ENCODE measurements at places on chromosomes 1 and 21.

DNA sequence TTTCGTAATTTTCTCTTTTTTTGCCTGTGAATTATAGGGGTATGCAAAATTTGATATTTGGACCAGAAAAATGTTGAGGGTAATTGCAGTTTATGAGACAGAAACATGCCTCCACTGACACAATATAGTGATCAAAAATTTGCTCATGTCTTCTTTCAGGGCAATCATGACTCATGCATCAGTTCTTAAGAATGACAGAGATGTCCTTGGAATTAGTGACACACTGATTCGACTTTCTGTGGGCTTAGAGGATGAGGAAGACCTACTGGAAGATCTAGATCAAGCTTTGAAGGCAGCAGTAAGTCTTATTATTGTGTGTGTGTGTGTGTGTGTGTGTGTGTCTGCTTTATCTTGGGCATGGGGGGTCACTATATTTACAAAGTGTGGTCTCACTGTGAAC lies 27.5 kb downstream of the CTH start:
- no peak for DNase-seq

GRCh38 chr1:89890085-89890752 lies 69.4 kb downstream of the LRRC8D start:
- DNase-seq: no peak

DNA sequence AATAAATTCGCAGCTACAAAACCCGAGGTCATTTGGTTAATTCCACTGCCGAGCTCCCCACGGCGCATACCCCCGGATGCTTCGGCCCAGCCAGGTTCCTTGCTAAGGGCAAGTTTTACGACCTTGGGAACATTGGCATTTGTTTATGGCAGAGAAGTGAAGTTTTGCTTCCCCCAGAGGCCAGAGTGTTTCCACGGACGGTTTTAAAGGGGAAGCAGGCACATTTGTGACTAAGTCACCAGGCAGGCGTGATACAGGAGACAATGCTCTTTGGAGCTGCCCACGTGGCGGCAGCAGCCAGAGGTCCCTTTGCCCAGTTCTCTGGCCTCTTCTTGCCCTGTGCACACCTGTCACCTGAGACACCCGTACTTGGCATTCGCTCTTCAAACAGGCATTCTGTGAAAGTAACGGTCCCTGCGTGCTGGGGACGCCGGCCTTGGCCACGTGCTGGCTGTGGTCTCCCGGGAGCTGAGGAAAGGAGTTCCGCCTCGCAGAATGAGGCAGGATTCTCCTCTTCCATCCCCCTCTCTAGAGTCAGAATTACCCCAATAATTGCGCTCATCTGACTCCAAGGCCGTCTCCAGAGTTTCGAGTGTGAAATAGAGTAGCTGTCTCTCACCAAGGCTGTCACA lies 138.3 kb downstream of the PRDM16 start:
- DNase-seq: no peak

GRCh38 chr1:226026833-226027232 lies 27.7 kb upstream of the SDE2 start:
- no peak for DNase-seq

DNA sequence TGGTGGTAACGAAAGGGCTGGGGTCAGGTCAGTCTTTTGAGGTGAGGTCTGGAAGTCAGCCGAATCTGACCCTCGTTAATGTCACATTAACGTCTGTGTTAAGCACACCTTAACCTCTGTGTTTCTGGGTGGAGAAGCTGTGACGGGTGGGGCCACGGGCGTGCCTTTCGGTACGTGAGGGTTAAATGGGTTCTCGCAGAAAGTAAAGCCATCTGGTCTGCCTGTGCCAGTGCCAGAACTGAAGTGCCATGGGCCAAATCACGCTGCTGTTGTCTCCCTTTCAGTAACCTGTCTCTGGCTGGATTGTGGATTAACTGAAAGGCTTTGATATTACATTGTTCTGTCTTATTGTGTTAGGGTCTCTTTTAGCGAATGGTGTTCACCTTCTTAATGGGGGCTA lies 14.4 kb downstream of the URB2 start:
- DNase-seq: no peak

DNA sequence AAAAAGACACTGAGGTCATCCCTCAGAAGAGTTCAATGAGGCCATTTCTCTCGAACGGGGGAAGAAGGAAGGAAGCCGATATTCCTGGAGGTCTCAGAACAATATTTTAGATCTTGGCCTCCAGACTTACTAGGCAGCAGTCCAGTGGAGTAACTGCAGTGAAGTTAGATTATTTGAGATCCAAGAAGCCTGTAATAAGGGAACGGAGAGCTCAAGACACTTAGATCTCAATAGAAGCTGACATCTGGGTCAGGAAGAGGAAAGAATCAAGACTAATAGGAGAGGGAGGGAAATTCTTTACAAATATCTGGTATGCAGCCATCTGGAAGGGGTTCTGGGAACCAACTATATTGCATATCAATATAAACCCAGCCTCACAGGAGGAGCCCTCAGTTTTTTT lies 13.6 kb upstream of the ENAH start:
- DNase-seq: no peak

DNA sequence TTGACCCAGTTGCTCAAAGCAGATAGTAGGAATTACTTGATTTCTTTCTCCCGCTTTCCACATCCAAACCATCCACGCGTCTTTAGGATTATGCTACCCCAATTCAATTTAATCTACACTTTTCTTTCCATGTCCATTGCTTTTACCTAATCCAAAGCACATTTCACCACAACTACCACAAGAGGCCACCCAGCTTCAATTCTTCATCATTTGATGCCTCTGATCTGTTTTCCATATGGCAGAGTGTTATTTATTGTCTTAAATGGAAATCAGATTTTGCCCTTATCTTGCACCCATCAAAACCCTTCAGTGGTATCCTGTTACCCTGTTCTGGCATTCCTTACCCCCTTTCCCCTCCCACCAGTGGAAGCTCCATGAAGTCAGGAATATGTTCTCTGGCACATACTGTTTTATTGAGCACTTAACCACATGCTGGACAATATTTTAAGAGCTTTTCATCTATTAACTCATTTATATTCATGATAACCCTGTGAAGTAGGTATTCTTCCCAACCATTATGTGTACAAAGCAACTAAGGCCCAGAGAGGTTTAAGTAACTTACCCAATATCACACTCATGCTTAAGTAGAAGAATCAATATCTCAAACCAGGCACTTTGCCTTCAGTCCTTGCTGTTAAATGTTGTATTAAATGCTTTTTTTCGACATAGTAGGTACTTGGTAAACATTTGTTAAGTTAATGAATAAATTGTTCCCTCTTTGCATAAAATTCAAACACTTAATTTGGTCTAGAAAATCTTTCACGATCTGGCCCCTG lies 34.6 kb downstream of the CLIC4 start:
- DNase-seq: no peak

- no peak for DNase-seq
These were observed 676.6 kb downstream of the USP25 start for GRCh38 chr21:16406355-16406754.

GRCh38 chr1:89567797-89568196 lies 43.2 kb downstream of the LRRC8B start:
- no peak for DNase-seq

- no peak for DNase-seq
These were observed 5.1 kb downstream of the FNDC7 start for GRCh38 chr1:108717774-108718316.

GRCh38 chr1:212221801-212222200 lies 63.4 kb upstream of the PPP2R5A start:
- no peak for DNase-seq

DNA sequence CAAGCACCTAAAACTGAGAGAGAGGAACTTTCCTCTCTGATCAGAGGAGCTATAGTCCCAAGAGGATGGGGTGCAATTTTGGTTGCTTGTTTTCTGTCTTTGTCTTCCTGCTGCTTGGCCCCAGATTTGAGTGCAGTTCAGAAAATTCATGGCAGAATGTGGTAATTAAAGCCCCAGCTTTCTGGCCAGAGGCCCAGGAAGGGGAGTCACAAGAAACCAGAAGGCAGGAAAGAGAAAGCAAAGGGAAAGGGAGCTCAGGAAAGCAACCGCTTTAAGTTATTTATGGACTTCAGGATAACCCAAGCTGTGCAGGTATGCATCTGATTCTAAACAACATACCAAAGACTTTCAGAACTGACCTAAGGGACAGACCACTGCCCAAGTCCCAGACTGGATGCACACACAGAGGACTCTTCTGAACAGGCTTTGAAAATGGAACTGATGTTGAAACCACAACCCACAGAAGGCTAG lies 88.8 kb downstream of the ST3GAL3 start:
- DNase-seq: no peak
